ENCODE measurements at places on chromosomes 7 and 10.

- DNase-seq, result peak; percentile 98
Observed at GRCh38 chr10:80158598-80159127, 26.1 kb downstream of the PLAC9 start.

GRCh38 chr10:25865267-25865666 lies 68.8 kb upstream of the MYO3A start:
- DNase-seq, result no peak

DNA sequence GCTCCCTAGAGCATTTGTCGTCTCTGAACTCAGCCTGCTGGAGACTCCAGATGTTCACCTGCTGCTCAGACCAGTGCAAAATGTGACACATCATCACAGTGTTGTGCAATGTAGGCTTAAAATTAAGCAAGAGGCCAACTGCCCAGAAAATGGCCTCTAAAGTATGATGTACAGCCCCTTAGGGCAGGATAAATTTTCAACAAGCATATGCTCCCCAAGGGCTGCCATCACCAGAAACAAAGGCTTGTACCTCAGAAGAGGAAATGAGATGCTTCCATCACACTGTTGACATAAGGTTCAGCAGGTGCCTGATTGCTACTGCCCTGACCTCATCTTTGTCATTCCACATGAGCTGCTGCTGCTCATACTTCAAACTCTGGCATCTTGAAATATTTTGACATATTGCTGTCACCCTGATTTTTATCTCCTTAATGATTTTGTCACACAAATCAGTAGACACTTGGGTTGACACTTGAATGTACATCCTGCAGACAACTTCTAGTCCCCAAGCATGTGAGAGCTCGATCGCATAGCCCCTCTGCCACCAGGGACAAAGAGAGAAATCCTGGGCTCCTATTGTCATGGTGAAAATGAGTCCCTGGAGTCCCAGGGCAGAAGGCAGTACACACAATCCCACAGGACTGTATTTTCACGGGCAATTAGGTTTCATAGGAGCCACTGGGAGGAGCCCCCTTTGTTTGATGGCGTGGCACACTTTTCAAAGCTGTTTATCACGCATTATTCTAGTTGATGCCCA lies 219.7 kb upstream of the STK17A start:
- DNase-seq, result peak; percentile 94

GRCh38 chr10:48470115-48470892 lies 134.6 kb downstream of the ARHGAP22 start:
- peak; percentile 23 for DNase-seq

DNA sequence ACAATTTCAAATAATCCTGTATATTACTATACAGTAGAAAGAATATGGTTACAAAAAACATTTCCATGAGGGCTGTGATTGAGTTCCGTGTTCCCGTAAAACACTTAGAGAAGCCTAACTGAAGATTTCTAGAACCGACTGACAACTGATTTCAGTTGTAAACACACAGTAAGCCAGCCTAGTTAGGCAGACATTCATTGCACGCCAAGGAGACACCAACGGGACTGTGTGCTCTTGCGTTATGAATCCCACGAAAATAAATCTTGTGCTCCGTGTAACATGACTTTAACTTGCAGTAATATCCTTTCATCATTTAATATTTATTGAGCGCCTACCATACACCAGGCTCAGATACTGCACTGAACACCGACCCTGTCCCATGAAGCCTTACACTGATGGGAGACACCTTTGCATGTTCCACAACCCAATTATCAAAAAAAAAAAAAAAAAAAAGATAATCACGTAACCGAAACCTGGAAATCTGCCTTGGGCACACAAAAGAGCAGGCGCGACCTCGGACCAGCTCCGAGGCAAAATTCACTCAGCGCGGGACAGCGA lies 420 bp upstream of the KLHL7 start:
- no peak for DNase-seq

GRCh38 chr10:99387071-99387470 lies 43.4 kb downstream of the GOT1 start:
- no peak for DNase-seq

DNA sequence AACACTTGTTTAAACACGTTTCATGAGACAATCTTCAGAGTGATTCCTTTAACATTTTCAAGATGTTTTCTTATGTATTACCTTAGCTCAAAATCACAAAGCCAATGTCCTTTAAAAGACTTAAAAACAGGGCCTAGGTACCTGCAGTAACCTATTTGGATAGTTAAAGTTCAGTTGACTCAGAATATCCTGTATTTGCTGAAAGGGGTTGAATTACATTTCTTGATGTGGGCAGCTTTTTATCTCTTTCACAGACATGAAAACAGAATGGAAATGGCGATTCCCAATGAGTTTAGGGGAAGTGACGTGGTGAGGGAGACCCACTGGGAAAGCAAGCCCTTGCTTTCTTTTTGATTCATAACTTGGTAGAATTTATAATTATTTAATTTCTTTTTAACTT lies 324.4 kb upstream of the AOAH start:
- no peak for DNase-seq

DNA sequence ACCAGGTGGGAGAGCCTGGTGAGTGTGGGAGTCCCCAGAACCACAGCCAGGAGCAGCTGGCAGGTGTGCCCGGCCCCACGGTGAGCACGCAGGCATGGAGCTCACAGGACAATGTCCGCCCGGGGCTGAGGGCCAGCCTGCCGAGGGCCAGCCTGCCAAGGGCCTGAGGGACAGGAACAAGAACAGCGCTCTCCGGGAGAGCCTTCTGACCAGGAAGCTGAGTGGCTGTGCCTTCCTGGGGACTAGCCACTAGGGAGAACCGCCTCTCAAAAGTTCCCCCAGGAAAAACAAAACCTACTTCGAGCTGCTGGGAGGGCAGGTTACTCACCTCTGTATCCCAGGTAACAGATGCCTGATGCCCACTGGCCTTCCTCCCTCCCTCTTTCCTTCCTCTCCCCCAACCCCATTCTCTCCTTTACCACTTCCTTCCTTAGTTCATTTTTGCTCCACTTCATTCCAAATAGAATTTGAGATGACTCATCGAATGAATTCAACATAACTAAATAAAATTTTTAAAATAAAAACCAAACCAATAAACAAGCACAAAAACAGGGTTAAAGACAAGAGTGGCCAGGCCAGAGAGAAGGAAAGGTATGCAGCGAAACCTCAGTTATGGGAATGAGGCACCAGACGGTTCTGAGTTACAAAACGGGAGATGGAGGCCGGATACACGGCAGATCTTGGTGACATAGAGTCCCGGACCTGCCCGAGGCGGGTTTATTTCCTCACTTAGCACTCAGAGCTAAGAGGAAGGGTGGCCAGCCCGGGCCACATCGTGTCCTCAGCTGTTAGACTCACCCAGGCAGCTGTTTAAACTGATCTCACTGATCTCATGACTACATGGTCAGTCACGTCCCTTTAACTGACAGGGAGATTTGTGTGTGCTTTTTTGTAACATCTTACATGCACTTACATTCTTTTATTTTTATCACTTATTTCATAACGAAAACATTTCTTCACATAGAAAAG lies 128.5 kb downstream of the TNS3 start:
- peak; percentile 99 for DNase-seq

GRCh38 chr10:132563485-132564248 lies 26.1 kb downstream of the INPP5A start:
- DNase-seq, result no peak

- DNase-seq, result no peak
Observed at GRCh38 chr7:77893813-77894212, 95.2 kb downstream of the PHTF2 start.

DNA sequence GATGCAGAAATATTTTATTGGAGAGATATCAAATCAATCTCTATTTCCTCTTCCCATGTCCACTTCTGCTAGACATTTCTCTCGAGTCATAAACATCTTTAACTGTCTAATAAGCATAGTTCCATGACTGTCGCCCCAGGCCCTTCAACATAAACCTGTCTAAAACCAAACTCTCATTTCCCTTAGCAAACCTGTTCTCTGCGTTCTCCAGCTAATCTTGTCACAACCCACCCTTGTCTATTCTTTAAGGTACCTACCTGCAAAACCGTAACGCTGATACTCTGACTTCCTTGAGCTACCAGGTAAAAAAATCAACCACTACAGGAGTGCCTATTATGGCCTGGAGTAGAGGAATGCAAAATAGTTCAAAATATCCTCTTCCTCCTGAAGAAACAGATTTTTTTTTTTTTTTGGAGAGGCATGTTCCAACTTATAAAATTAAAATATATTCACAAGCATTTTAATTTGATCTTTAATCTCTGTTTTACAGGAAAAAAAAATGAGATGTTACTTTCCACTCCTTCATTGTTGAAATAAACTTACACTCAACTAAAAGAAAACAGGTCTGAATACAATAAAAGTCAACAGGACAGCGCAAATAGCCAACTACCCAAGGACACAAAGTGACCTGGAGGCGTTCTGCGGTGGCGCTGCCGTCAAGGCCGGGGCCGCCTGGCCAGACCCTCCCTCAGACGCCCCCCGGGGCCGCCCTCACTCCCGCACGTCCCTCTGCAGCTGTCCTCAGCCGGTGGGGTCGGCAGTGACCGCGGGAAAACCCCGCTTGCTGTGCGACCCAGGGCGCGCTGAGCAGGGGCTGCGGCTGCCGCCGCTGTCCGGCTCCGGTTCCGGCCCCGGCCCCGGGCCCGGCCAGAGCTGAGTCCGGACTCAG lies 765 bp downstream of the SLC25A40 start:
- peak; percentile 30 for DNase-seq

GRCh38 chr10:77116904-77117303 lies 520.7 kb downstream of the KCNMA1 start:
- no peak for DNase-seq

- DNase-seq, result peak; percentile 90
Observed at GRCh38 chr7:44638611-44639557, 32.5 kb downstream of the OGDH start.

DNA sequence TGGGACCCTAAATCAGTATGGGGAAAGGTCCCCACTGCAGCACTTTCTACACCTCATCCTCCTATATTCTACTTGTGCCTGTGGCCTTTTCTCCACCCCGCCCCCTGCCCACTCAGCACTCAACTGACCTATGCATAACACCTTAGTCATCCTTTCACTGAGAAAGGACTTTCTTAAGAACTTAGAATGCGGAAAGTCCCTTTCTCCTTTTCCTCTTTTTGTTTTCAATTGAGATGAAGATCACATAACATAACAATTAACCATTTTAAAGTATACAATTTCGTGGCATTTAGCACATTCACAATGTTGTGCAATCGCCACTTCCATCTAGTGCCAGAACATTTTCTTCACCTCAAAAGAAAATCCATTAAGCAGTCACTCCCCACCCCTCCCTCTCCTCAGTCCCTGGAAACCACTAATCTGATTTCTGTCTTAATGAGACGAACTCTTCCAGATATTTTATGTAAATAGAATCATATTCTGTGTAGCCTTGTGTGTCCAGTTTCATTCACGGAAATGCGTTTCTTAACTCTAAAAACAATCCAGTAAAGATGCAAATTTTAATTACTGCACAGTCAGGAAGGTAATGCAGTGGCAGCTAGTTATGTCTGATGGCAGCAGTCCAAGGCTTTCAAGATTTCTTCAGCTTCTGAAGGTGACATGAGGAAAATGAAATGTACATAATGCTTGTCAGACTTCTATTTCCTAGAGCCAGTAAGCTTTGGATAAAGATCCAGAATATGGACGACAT lies 41.7 kb downstream of the FAS start:
- peak; percentile 91 for DNase-seq

DNA sequence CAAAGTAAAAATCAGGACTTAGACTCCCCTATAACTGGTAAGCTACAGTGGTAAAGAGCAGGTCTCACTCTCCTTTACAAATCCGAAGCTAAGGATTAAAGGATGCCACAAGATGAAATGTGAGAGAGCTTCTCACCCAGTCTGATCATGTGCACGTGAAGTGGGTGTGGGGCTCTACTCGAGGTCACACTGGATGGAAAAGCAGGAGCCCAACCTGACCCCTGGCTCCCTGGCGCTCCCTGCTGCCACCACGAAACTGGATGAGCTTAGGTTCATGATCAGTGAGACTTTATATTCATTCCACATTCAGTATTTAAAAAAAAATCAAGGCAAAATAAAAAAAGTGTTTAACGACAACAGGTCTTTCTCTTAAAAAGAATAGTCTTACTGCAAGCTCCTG lies 21.7 kb upstream of the FOXI2 start:
- DNase-seq, result no peak

DNA sequence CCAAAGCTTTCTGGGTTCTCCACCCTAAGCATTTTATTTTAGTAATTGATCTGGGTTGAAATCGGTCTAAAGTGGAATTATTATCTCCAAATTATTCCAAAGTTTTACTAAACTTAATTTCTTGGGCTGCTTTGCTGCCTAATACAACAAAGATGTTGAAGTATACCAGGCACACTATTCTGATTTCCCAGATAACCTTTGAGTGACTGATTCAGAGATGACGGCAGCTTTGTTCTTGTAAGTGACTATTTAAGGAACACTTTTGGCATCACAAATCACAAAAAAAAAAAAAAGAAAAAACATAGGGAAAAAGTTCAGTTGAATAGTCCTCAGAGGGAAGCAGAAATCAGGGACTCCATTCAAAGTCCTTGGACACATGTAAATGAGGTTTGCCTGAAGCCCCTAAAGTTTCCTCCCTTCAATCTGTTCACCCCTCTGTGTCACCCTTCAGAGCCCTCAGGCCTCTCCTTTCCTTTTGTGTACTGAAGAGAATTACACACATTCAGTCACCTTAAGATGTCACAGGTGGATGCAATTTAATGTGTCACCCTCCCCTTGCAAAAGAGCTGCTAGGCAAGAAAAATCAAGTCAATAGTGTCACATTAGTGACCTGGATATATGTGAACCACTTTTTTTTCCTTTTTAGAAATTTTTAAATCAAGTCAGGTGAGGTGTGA lies 81.5 kb downstream of the RTKN2 start:
- no peak for DNase-seq

GRCh38 chr7:84362828-84363227 lies 168.2 kb upstream of the SEMA3A start:
- DNase-seq, result no peak

DNA sequence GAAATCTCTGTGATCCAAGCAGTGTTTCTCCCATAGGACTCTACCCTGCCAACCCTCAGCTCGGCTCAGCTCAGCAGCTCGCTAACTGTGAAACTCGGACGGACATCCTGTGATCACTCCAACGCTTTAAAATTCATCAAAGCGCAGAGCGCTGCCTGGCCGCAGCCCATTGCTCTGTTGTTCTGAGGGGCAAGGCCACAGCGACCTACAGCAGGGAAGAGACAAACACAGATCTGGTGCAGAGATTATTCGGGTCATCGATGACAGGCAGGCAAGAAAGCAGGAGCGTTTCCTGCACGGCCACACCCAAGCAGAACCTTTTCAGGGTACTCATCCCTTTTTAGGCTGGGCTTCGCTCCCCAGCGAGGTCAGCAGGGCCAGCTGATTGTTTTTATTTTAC lies 72.1 kb downstream of the INSIG1 start:
- no peak for DNase-seq
